ENCODE measurements at places on chromosomes 11 and 22. TPM values are rescaled to one million over a fixed set of nuclear protein-coding genes. Genes with fewer than 3 reads are reported as not detected.

DNA sequence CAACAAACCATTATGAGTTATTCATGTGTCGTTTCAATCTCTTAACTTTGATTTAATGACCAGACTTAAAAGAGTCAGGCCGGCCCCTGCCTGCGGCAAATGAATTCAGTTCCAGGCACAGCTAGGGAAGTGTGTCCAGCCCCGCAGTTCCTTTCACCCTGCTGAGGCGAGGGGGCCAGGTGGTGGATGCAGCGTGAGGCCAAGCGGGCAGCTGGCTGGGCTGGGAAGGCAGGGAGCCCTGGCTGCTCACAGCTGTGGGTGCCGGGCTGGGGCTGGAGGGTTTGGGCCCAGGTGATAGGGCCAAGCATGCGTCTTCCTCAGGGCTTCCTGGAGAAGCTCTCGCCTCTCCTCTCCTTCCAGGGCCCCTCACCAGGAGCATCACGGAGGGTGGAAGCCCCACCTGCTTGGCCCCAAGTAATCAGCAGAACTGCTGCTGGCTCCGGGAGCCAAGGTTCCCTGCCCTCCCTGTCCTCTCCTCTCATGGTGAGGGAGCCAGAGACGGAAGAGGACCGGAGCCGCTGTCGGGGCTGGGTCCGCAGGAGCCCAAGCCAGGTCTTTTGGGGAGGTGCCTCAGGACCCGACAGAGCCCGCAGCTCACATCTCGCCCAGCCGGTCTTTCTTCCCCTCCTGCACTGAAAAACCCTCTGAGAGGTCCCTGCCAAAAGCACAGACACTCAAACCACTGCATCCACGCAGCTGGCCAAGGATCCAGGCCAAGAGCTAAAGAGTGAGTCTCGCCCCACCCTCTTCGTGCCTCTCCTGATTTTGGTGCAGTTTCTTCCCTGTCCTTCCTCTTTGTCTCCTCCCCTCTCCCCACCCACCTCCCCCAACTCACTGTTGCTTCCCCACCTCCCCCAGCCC lies 97.0 kb downstream of the ST3GAL4 start:
- DNase-seq = no peak

MS4A6A gene
- 112 TPM for total RNA-seq

MEI1 gene
- total RNA-seq = 2.3 TPM

GRCh38 chr11:96554236-96554820 lies 164.5 kb downstream of the JRKL start:
- DNase-seq = no peak

GRCh38 chr11:127926721-127927120 lies 660.6 kb downstream of the ETS1 start:
- no peak for DNase-seq

GRCh38 chr11:2178906-2179494 lies 7.4 kb upstream of the TH start:
- DNase-seq = no peak

- no peak for DNase-seq
These were observed 46.0 kb downstream of the STIM1 start for GRCh38 chr11:3901249-3902025.

- peak; percentile 85 for DNase-seq
These were observed 34.0 kb upstream of the FBXO3 start for GRCh38 chr11:33808228-33808828.

PRR33 gene
- total RNA-seq = not detected

SCN3B gene
- total RNA-seq = 3.2 TPM

GRCh38 chr11:114316980-114317786 lies 21.0 kb downstream of the NNMT start:
- no peak for DNase-seq

GRCh38 chr22:48445113-48445827 lies 1382.4 kb downstream of the BRD1 start:
- DNase-seq = no peak

IL10RA gene
- total RNA-seq = 33.8 TPM

DNA sequence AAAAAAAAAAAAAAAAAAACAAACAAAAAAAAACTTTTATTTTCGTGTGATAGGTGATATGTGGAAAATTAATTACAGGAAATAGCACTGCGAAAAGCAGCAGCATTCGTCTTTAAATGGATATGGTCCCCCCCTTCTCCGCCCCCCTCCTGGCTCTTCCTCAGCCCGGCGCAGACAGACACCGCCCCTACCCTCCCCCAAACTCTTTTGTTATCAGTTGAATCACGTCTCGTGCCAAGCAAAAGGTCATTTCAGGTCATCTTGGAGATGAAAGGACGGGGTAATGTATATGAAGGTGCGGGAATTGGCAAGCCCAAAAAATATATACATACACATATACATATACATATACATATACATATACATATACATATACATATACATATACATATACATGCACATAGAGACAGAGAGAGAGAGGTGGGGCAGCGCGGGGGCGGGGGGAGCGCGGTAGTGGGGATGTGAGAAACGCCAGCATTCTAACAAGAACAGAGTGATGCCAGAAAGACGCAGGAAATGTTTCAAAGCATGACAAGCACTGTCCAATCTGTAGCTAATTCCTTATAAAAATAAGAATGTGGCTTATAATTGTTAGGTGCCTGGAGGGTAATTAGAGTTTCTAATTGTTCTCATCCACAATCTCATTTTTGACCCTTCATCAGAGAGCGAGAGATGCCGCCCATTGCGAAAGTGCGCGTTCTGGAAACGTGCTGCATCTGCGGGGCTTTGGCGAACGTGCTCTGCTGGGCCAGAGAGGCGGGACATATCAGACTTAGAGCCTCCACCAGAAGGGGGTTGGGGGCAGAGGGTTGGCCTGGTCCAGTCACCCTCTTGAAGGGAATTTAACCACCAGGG lies 214.5 kb upstream of the UBASH3B start:
- no peak for DNase-seq

DNA sequence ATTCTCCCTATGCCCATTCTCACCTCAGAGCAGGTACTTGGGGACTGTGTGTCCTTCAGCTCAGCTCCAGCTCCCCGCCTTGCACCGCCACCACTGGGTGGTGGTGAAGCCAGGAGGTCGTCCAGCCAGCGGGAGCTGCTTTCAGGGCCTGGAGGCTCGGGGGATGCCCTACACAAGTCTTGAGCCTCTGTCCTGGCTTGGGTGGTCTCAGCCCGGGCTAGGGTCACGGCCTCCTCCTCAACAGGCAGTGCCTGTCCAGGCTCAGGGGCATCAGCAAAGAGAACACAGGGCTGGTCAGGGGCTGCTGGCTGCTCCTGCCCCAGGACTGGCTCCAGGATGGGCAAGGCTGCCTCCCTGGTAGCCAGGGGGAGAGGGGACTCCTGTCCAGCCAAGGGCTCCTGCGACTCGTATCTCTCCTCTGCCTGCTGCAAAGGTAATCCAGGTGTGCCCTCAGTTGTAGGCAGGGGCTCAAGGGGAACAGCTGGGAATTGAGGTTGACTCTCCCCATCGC lies 12.2 kb downstream of the TNKS1BP1 start:
- DNase-seq = peak; percentile 44

RBMXL2 gene
- total RNA-seq = not detected

DNA sequence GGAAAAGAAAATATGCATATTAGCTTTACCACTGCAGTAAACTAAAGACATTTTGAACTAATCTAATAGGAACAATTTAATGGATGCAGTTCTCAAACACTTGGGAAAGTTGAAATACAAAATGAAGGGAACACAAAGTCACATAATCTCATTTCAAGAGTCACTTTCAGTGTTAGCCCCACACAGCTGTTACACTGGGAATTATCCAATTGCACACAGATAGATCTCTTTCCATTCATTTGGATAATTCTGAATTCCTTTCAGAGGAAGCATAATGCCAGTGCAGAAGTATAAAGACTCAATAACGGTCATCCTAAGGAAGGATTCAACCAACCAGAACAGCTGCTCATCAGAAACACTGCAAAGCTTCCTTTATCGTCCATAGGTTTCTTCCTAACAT lies 173.3 kb downstream of the GRIA4 start:
- DNase-seq = no peak

MYEOV gene
- 0.23 TPM for total RNA-seq

GRCh38 chr11:1500466-1501420 lies 14.2 kb upstream of the MOB2 start:
- DNase-seq = peak; percentile 48

- DNase-seq = no peak
These were observed 128.0 kb downstream of the DSCAML1 start for GRCh38 chr11:117669062-117669461.

- no peak for DNase-seq
These were observed 112.6 kb downstream of the LUZP2 start for GRCh38 chr11:24609192-24610119.

DNA sequence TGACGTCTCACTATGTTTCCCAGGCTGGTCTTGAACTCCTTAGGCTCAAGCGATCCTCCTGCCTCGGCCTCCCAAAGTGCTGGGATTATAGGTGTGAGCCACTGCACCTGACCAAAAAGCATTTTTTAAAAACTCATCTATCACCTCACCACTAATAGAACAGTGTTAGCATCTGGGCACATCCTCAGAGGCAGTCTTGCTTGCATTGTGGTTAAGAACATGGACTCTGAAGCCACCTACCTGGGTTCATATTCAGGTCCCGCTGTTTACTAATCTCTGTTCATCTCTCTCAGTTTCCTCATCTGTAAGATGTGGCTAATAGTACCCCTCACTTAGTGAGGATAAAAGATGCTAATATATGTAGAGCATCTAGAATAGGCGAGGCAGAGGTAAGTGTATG lies 90.6 kb downstream of the PACS1 start:
- DNase-seq = no peak

DNA sequence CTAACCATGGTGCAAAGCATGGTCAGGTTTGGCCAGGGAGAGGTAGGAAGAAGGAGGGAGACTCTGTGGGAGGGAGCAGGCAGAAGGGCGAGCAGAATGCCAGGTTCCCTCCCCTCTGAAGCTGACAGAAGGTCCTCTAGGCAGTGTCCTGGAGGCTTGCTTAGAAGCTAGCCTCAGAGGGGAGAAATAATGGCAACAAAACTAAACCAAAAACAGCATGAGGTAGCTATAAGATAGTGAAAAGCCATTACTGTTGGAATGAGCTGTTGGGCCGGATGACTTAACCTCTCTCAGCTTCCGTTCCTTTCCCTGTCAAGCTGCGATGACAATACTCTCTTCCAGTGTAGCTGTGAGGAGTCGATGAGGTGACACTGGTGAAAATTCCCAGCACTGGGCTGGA lies 36.6 kb downstream of the RASSF10 start:
- no peak for DNase-seq

CLDN5 gene
- total RNA-seq = 274 TPM

- no peak for DNase-seq
These were observed 188.2 kb downstream of the BLID start for GRCh38 chr11:121927789-121928188.

DNA sequence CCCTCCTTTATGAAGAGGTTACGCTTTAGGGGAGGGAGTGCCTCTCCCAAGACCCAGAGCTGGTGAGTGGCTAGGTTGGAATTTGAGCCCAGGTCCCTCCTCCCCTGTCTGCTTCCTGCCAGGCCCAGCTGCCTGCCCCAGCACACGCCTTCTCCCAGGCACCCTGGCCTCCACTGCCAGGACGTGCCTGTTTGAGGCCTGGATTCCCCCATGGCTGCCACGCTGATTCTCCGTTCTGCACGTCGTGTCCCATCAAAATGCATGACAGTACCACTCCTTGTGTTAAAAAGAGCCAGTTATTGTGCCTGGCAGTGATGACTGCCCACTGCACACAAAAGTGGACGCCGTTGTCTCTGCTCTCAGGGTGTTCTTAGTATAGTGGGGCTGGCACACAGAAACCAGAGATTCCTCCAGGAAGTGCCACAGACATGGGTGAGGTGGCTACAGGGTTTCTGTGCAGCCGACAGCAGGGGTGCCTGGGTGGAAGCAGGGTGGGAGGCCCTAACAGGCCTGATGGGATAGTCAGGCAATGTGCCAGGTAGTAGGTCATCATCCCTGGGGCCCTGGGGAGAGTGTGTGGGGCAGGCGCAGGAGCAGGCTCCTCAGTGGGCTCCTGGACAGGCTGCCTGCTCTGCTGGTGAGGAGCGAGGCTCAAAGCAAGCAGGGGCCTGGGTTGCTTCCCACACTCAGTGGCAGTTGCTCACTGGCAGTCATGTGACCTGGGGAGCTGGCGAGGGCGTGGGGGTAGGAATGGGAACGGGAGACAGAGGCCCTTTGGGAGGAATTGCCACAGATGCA lies 24.2 kb downstream of the MED15 start:
- DNase-seq = peak; percentile 84

GRCh38 chr22:23533328-23533762 lies 46.7 kb downstream of the IGLL1 start:
- peak; percentile 63 for DNase-seq

DNA sequence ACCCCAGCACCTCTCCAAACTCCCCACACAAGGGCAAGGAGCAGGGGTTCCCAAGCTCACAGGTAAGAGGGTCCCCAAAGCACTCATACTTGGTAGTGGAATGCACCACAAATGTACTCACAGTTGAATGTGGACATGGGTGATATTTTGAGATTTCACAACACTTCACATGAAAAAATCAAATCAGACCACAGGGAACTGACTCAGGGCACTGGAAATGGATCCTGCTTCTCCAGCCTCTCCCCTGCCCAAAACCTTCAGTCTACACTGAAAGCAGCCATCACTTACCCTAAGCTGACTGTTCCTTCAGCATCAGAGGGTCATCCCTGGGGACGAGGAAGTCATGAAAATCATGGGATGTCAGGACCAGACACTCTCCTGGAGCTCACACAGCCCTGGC lies 40.2 kb downstream of the SCGB1A1 start:
- no peak for DNase-seq

DNA sequence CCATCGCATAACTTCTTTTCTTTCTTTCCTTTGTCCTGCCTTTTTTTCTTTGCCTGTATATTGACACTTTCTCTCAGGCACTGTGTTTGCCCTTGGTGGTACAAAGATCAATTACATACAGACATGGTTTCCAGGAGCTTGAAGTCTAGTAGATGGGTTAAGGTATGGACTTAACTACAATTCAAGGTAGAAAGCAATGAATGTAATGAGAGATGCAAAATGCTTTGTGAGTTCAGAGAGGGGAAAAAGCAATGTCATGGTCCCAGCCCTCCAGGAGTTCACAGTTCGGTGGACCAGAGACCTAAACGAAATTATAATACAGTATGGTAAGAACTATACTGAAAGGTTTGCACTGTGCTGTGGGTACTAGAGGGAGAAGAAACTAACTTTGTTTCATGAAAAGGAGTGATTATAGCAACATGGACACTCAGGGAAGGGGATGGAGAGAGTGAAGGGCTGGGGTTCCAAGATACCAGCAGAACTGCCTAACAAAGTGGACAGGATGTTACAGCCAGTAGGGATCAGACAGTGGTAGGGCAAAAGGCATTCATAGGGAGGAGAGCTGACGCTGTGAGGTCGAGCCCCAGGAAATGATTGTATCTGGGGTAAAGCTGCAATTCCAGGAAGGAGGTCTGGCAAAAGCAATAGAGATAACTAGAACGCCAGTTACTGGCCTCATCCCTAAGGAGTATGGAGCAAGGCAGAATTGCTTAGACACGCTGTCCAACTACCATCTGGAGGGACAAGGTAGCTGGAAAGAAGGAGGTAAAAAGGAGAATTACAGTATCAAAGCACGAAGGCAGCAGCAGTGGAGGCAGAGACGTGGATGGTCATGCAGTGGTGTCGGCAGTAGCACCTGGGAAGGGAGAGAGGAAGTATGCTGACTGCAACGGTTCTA lies 158.3 kb upstream of the MTMR2 start:
- no peak for DNase-seq

CHCHD10 gene
- 102 TPM for total RNA-seq

LTO1 gene
- total RNA-seq = 25.7 TPM
